Stimulated activated naive CD8-positive, alpha-beta T cell treated with anti-CD3 and anti-CD28 coated beads, Interleukin-15, Interleukin-2, amounts not matched to agents 100 U/mL and 50 U/mL, for 24 hours (primary cell): ENCODE measurements at places on chromosomes 13 and 19.

GRCh38 chr13:101977475-101977874 is 424.4 kb downstream of the FGF14 start:
- DNase-seq = no peak

GRCh38 chr19:6358003-6358402 is 3.3 kb upstream of the CLPP start:
- no peak for DNase-seq

GRCh38 chr19:38329651-38330050 is 6.0 kb upstream of the CATSPERG start:
- no peak for DNase-seq

GRCh38 chr13:97723655-97724054 is 229.8 kb upstream of the IPO5 start:
- DNase-seq = no peak

- no peak for DNase-seq
These were observed 49.5 kb downstream of the ATP7B start for GRCh38 chr13:51961493-51962403.

- DNase-seq = peak; percentile 4
These were observed 133.6 kb upstream of the MYO16 start for GRCh38 chr13:108495646-108496361.

DNA sequence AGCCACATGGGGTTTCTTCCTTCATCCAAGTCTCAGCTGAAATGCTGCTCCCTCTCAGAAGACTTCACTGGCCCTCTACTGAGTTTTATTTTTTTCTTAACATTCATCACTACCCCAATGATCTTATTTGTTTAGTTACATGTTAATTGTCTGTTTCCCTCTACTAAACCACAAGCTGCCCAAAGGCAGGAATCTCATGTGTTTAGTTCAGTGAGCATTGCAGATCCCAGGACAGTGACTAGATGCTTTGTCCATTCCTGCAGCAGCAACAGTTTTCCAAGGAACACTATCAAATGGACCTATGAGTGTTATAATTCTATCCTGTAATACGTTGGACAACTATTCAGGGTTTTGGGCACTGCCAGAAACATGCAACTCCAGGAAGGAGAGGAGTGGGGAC is 93.1 kb downstream of the RNASEH2B start:
- no peak for DNase-seq

DNA sequence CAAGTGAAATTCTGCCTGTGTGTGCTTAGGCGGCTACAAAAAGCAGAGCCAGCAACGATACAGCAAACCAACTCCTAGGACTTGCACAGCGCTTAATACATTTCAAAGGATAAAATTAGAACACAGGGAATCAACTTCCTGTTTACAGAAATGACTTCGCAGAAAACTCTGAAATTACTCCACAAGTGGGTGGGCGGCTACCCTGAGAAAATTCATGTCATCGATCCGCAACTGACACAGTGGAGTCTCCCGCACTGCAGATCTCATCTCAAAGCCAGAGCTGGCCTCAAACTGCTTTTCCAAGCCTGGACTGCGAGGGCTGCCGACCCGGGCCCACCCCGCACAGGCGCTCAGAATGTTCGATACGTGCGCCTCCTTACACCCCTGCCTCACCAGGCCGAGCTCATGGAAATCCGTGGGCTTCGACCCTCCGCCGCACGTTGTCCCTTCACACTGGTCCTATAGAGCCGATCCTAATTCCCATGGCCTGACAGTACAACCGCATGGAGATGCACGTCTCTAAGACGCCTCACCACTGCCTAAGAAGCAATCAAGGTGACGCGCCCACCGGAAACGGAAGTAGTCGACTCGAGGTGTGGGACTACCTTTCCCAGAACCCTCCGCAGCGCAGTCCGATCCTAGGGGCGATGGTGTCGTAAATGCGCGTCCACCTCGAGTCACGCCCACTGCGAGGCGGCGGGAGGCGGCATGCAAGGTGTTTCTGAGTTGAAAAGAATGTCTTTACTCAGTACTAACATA is at the start of gene ZNF229:
Gene ZNF229 (minus strand): TSS at position 557 of the 759 bp plus-strand sequence. CDS start 5,625 bp downstream, outside the sequence.
- DNase-seq = peak; percentile 76

DNA sequence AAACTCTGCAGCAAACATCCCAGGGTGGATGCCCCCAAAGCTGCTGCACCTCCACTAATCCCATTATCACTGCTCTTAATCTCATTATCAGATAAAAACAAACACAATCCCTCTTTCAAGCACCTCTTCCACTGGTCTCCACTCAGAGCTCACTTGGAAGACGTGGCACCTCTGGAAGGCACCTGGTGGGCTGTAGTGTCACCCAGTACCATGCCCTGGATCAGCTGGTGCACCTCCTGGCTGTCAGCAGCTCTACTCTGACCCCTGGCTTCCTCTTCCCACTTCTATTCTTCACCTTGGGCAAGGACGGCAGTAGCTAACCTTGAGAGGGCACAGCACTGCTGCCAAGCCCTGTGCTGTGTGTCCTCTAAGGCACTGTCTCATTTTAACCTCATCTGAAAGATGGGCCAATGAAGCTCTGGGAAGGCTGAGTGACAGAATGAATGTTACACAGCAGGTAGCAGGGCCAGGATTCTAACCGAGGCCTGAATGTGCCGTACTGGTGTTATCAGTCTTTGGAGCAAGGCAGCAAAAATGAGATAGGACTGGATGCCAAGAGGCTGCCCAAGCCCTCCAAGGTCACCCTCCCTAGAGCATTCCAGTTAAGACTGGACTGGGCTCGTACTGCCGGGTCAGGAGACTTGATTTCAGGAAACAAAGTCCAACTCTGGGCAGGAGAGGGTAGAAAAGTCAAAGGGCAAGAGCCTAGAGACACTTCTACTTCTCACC is 7.4 kb downstream of the BRD4 start:
- DNase-seq = no peak

GRCh38 chr13:37348916-37349643 is 243.6 kb upstream of the CSNK1A1L start:
- DNase-seq = no peak

DNA sequence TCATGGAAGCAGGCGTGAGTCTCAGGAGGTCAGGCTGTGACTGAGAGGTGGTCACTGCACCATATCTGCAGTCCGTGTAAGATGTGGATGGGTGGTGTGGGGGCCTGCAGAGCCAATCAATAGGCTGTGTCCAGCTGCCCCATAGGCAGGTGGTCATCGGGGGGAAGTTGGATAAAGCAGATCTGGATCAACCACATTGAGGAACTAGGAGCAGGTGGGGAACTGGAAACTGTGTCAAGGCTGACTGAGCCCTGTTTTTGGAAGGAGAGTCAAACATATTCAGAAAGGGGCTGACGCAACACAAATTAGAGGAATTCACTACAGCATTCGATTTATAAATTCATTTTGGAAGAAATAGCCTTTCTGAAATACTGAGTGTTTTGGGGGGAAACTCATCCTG is 15.0 kb downstream of the CLEC4M start:
- DNase-seq = no peak

GRCh38 chr19:29812881-29813275 is 1.1 kb downstream of the CCNE1 start:
- no peak for DNase-seq

- DNase-seq = no peak
These were observed 7.8 kb downstream of the ZSCAN5B start for GRCh38 chr19:56189785-56190184.

GRCh38 chr13:90910018-90910639 is 437.4 kb upstream of the MIR17HG start:
- no peak for DNase-seq

GRCh38 chr13:67137044-67137735 is 92.9 kb downstream of the PCDH9 start:
- DNase-seq = no peak

- no peak for DNase-seq
These were observed 135.7 kb downstream of the LMO7 start for GRCh38 chr13:75771818-75772217.

GRCh38 chr13:109246001-109246400 is 540.4 kb downstream of the IRS2 start:
- no peak for DNase-seq

GRCh38 chr13:108915095-108915633 is 285.8 kb downstream of the MYO16 start:
- no peak for DNase-seq

DNA sequence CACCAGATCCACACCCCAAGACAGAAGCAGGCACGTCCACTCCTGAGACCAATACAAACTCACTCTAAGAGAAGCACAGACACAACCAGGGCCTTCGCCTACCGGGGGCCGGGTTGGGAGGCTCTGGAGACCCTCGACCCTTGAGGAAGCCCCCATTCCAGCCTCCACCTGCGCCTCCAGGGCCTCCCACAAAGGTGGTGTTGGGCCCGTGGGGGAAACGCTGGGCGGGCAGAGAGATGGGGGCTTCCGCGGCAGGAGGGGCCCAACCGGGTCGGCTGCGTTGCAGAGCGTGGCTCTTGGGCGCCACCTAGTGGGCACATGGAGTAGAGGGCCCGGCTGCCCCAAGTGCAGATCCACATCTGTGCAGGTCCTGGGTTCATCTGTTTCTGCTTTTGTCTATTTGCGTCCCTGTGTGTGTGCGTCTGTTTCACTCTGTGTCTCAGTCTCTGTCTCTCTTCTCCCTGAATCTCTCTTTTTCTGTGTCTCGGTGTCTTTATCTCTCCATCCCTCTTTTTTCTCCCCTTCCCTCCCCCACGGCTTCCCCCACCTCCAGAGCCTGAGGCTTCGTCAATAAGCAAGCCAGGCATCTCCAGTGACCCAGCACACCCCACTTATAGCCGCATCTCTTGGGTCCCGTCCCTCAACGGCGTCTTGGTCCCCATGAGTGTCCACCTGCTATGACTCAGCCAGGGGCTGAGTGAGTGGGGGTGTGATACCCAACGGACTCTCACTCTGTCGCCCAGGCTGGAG is 10.5 kb upstream of the TINCR start:
- DNase-seq = peak; percentile 80

DNA sequence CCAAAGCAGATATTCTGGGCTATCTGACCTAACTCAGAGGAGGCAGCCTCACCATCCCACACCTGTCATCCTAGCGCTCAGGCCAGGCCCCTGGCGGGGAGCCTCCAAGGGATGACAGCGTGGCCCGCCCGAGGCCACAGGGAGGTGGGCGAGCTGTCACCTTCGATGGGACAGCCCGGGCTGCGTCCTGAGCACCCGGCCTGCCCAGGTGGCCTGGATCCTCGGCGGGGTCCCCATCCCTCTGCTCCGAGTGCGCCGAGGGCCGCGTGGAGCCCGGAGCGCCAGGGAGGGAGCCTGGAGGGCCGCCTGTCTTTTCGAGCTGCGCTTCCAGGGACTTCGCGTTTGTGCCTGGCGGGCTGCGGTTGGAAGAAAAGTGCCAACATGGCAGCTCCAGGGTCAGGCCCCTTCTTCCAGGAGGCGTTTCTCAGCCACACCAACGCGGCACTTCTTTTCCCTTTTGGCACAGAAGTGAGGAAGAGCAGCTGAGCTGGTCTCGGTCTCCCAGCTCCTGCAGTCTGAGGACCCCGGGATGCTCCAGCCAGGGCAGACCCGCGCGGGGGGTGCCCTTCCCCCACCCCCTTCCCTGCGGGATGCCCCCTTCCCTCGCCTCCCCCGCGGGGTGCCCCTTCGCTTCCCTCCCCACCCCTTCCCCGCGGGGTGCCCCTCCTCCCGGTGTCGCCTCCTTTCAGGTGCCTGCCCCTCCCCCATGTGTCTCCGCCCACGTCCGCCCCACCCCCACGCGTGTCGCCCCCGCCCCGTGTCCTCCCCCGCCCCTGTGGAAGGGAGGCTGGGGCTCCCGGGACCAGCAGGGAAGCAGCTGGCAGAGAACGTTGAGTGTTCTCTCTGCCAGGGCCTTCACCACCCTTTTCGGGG is 42.3 kb downstream of the GJA3 start:
- DNase-seq = peak; percentile 35

- DNase-seq = no peak
These were observed 13.6 kb upstream of the ZNF611 start for GRCh38 chr19:52748336-52748950.

- DNase-seq = no peak
These were observed 5.0 kb downstream of the GFY start for GRCh38 chr19:49430172-49430677.

DNA sequence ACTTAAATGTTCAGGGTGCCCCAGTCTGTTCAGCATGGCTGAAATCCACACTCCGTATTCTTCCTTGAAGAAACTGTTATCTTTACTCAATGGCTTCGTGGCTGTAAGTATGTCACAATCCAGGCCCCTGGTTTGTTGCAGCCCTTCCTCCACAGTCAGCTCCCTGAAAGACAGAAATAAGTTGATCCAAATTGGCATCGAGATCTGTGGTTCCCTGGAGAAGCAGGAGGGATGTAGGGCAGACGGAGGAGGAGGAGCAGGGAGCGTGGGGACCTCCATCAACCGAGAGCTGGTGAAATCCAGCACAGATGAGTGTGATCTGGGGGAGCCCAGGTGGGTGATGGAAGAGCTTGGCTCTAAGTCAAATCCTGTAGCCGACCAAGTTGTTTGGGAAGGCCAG is 304 bp downstream of the TSPAN16 start:
- DNase-seq = no peak

- no peak for DNase-seq
These were observed 9.6 kb upstream of the GARRE1 start for GRCh38 chr19:34244611-34245299.

DNA sequence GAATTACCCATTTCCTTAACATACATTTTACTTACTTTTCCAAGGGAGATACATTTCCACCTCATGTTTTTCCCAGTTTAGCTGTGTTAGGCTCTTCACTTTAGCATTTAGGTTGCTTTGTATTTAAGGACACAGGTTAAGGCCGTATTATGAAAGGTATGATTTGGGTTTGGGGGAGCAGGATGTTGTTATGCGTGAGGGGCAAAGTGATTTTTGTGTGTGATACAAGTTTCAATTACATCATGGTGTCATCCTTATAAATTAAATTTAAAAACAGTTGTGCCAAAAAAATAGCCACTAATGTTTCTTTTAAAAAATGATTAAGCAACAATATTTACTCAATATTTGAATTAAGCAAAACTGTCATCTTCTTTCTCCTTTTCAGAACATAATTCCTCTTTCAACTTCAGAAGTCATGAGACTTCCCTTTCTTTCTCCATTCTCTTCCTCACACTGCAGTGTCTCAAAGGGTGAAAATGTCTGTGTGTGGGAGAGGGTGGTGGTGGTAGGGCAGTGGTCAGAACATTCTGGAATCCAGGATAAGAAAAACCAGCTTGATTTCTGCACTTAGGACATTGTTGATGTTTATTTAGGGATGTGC is 126.2 kb downstream of the KCNRG start:
- no peak for DNase-seq

GRCh38 chr19:19372656-19373416 is 32.6 kb upstream of the GATAD2A start:
- peak; percentile 47 for DNase-seq
